ENCODE measurements at places on chromosomes 2 and 18. TPM values are rescaled to one million over a fixed set of nuclear protein-coding genes. Genes with fewer than 3 reads are reported as not detected.

Gene PCARE
- total RNA-seq, result not detected

Gene SLC9A4
- total RNA-seq, result not detected

Gene KIAA2012
- not detected for total RNA-seq

Gene ABCB11
- total RNA-seq, result not detected

DNA sequence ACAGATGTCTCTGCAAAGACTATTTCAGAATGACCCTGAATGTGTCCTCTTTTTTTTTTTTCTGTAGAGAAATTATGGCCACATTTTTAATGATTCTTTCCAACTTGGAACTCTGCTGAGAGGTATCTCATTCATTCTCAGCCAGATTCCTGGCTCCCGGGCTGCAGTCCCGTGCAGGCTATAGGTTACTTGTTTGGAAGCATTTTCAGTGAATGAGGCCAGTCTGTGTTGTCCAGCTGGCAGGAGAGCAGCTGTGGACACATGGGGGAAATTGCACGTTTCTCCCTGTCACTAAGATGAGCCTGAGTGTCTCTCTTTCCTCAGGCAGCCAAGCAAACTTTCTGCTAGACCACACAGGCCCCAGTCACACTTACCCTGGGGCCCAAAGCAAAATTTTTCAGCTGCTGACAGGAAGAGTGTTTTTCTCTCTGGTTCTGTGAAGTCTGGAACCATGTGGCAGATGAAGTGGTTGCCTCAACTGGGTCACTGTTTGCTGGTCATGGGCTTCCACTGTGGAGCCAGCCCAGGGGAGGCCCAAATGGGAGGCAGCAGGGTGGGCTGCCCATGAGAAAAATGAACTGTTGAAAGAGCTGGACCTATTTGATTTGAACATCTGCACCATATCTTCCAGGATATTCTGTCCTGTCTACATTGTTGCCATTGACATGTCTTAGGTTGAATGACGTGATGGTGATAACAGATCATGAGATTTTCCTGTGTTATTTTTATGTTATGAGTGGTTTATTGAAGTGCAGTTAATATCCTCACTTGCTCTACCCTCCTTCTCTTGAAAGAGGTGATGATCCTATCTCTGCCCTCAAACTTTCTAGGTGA, 431.2 kb downstream of the LPIN1 start:
- DNase-seq, result no peak

DNA sequence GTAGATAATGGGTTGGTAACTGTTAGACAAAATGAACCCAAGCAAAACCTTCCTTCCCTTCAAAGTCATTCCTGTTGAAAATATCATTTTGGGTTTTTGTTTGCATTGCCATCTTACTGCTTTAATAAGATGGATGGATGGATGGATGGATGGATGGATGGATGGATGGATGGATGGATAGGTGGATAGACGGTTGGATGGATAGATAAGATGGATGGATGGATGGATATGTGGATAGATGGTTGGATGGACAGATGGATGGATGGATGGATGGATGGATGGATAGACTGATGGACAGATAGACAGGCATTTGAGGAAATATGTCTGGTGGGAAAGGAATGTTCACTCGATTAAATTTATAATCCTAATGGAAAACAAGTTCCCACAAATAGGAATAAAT, 133.2 kb downstream of the COL4A4 start:
- DNase-seq, result no peak

- no peak for DNase-seq
Measured at GRCh38 chr2:85162746-85163301, 29.6 kb downstream of the TCF7L1 start.

GRCh38 chr2:189751080-189751658, 11.4 kb downstream of the OSGEPL1 start:
- peak; percentile 33 for DNase-seq

GRCh38 chr2:219642465-219643083, 15.1 kb downstream of the SLC4A3 start:
- peak; percentile 89 for DNase-seq

- no peak for DNase-seq
Measured at GRCh38 chr18:48841381-48842258, 109.1 kb downstream of the SMAD7 start.

DNA sequence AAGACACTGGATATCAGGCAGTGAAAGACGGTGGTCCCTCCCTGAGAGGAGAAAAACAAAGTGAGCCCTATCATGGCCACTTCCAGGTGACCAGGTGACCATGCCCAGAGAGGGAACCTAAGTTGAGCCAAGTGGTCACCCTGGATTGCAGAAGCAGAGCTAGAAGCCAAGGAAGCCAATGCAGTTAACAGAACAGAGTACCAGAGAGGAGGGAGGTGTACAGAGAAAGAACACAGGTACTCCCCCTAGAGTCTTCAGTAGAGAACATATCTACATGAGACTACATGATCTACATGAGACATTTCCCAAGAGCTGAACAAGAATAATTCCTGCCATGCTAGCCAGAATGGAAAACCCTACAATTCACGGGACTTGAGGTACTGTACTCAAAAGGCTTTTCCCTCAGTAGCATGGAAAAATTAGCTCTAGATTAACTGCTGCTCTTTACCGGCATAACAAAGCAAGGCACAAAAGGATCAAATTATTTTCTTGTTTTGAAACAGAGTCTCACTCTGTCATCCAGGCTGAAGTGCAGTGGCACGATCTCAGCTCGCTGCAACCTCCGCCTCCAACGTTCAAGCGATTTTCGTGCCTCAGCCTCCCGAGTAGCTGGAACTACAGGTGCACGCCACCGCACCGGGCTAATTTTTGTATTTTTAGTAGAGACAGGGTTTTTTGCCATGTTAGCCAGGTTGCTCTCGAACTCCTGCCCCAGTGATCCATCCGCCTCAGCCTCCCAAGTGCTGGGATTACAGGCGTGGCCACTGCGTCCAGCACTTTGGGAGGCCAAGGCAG, 23.5 kb downstream of the ROCK2 start:
- no peak for DNase-seq

GRCh38 chr2:204280262-204280668, 265.0 kb upstream of the PARD3B start:
- DNase-seq, result no peak

- DNase-seq, result no peak
Measured at GRCh38 chr2:224221455-224221913, 180.4 kb downstream of the FAM124B start.

- no peak for DNase-seq
Measured at GRCh38 chr2:227031379-227031778, 132.6 kb downstream of the COL4A4 start.

DNA sequence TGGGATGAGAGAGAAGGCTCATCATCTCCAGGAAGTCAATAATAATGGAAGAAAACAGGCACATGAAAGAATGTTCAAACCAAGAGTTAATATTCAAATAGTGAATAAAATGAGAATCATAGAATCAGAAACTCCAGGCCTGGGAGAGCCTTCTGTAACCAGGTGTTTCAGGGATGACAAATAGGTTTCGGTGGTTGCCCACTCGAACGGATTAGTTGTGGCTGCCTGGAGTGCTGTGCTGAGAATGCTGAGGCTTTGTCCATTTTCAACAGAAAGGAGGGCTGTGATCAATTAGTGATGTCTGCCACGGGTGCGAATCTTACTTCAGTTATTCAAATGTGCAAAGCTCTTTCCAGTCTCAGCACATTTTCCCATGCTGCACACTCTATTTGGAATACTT, 227.3 kb downstream of the INSIG2 start:
- no peak for DNase-seq

Data from T-cell (primary cell).